AML-193 (cell line): ENCODE measurements at places on chromosomes 2 and 18.
A peak's percentile ranks its signal among the peaks of the same experiment; 100 is the strongest.

- no peak for DNase-seq
Measured at GRCh38 chr2:157244691-157245090, 12.8 kb upstream of the GALNT5 start.

DNA sequence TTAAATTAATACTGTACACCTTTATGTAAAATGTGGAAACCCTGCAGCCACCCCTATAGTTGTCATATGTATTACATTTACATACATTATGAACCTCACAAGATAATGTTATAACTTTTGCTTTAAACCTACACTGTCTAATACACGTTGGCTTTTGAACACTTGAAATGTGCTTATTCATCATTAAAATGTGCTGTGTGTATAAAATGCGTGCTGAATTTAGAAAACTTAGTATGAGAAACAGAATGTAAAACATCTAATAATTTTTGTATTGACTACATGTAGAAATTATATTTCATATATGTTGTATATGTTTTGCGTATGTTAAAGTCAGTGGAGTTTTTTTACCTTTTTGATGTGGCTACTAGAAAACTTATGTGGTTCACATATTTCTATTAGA lies 68.8 kb downstream of the MAPRE2 start:
- DNase-seq: no peak

DNA sequence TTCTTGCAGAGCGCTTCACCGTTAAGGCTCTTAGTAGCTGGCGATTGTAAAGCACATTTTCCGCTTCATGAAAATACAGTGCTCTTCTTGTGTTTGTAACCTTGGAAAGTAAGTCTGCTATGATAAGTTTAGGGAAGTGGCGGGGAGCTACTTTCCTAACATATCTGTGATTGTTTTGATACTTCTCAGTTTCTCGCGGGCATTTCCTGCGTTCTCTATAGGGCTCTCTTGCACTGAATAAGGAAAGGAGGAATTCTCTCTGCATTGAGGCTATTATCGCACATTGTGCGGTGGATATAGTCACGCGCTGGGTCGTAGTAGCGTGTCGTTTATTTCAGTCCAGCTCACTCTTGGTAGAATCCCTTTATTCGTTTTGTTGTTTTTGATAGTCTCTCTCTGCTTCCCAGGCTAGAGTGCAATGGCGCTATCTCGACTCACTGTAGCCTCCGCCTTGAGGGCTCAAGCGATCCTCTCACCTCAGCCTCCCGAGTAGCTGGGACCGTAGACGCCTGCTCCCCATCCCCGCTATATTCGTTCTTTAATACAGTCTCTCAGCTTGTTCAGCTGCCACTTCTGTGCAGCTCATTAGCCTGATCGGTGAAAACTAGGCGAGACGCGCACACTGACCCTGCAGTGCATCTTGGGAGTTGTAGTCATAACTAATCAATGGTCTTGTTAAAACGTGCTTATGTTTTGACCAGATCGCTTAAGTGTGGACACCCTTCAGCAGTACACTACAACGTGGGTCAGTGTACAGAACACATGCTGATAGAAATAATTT lies 1.0 kb upstream of the PPP4R3B start:
- DNase-seq: peak; percentile 47

DNA sequence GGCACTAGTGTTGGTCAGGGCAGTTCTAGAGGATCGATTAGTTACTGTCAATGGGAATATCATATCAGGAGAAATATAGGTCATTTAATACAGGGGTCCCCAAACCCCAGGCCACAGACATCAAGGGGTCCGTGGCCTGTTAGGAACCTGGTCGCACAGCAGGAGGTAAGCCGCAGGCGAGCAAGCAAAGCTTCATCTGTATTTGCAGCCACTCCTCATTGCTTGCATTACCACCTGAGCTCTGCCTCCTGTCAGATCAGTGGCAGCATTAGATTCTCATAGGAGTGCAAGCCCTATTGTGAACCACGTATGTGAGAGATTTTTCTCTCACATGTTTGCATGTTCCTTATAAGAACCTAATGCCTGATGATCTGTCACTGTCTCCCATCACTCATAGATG lies 81.9 kb downstream of the DSC3 start:
- DNase-seq: no peak

DNA sequence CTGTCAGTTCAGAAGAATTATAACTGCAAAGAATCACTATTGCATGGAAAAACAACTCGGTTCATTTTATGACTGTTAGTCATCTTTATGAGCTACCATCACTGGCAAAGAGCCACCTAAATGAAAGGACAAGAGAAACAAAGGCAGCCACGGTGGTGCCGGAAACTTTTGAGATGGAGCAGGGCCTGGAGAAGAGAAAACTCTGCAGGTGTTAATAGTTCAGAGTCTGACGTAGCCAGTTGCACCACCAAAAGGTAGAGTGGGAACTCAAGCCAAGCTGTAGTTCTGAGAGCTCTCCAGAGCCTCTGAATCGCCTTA lies 110.9 kb downstream of the FTCDNL1 start:
- DNase-seq: no peak

GRCh38 chr18:54769526-54770464 lies 58.5 kb upstream of the RAB27B start:
- DNase-seq: no peak

- DNase-seq: no peak
Measured at GRCh38 chr2:157258520-157259326, 1.2 kb downstream of the GALNT5 start.

GRCh38 chr2:111522231-111522768 lies 361.7 kb downstream of the ANAPC1 start:
- no peak for DNase-seq

DNA sequence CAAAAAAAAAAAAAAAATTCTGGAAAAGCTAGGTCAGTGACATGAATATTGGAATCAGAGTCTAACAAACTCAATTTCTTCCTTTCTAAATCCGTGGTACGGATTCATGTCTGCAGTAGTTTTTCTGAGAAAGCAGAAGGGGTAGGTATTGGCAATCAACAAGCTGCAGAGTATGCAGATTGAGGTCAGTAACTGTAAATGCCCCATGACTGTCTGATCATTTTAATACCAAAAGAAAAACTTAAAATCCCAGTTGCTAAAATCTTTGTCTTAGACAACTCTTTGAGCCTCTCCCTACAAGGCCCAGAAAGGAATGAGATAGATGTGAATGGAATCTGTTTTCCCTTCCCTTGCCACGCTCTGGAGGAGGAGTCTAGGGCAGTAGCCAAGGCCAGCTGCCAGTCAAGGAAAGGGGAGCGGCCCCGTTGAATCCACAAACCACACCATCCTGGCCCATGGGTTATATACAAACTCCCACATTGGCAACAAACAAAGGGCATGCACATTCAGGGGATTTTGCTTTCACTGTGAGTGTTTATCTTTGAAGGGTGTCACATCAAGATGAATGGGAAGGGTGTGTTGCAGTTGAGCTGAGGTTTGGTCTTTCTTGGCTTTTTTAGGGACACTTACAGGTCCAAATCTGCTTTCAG lies 6.1 kb upstream of the CASP8 start:
- no peak for DNase-seq

GRCh38 chr2:171083451-171083850 lies 77.2 kb downstream of the TLK1 start:
- DNase-seq: no peak

DNA sequence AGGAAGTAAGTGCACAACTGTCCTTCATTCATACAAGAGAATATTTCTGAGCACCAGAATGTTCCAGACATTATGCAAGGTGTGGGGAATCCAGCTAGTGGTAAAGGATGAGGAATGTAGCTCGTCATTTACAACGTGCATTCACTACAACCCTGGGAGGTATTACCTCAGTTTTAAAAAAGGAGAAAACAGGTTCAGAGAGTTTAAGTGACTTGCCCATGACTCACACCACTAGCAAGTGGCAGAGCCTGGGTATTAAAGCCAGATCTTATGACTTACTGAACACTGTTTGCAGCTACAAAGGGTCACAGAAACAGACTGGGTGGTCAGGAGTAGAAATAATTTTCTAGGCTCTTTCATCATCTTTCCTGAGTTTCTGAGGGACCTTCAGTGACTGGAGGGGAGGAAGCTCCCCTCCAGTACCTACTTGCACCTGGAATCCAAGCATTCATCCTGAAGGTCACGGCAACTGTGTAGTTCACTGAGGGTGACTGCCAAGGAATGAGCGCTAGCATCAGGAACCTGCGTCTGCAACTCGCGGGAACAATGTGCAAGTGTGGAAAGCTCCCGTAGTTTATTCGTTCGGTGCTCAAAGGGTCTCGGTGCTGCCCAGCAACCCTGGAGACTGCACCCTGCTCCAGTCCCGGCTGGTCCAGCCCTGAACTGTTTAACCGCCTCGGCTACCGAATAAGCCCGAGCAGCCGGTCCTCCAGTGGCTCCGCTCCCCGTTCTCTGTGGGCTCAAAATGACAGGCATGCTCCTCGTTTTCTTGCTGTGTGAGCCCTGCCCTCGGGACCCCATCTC lies 647 bp downstream of the CCDC121 start:
- no peak for DNase-seq

- DNase-seq: no peak
Measured at GRCh38 chr18:32879497-32879896, 106.7 kb upstream of the KLHL14 start.

DNA sequence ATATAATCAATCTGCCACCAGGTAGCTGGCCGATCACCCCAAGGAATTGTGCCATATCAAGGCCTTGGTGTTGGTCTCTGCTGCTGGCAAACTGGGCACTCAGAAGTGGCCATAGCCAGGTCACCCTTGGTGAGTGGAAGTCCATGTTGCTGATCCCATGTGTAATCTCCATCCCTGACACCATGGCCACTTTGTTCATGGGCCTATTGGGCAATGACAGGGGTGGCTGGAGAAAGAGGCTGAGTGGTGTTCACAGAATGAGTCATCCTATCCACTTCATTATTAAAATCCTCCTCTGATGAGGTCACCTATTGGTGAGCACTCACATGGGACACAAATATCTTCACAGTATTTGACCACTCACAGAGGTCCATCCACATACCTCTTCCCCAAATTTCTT lies 26.7 kb upstream of the CD226 start:
- no peak for DNase-seq

DNA sequence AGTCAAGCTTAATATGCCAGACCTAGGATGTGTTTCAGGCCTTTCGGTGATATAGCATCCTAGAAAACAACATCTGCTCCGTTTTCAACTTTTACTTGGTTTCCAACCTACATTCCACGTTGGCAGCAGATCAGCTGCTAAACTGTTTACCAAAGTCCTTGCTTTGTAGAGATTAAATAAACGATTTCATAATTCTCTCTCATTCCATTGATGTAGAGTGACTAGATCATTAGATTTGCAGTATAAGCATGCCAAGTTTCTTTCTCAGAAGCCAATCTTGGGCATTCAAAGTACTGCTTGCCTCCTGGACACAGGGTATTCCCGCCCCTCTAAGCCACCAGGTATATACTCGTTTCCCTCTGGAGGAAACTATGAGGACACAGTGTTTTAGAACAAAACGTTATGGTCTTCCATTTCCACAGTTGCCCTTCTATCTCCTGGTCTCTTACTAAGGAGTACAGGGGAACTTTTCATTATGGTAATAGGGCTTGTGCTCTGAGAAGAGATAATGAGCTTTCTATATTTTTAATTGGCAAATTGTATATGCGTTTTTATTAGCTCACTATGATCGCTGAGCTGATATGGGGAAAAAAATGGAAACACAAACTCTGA lies 10.5 kb upstream of the INSIG2 start:
- no peak for DNase-seq

DNA sequence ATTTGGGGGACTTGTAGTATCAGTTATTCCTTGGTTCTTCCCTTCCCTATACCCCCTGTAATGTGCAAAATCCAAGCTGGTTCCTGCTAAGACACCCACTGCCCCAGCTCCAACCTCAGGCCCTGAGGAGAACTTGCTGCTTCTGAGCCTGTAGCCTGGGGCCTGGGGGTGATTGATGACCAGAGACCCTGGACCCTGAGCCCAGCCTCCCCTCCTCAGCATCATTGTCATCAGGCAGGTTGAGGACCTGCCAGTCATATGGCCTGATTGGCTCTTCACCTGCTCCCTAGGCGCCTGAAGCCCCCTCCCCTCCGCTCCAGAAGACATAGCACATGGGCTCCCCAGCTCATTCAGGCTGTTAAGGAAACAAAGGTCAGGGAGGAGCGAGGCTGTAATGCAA lies 73.8 kb upstream of the YWHAQ start:
- DNase-seq: no peak

- DNase-seq: no peak
Measured at GRCh38 chr2:153464395-153464794, 14.2 kb downstream of the RPRM start.

GRCh38 chr2:172358691-172359556 lies 68.5 kb upstream of the ITGA6 start:
- DNase-seq: no peak

GRCh38 chr2:95278051-95278471 lies 3.8 kb downstream of the PROM2 start:
- DNase-seq: no peak

GRCh38 chr2:19784456-19784855 lies 117.3 kb downstream of the TTC32 start:
- no peak for DNase-seq

GRCh38 chr18:51226068-51226467 lies 28.6 kb upstream of the MEX3C start:
- no peak for DNase-seq

- no peak for DNase-seq
Measured at GRCh38 chr18:55433648-55434047, 154.3 kb downstream of the TCF4 start.

- DNase-seq: no peak
Measured at GRCh38 chr18:68417166-68417799, 297.6 kb downstream of the TMX3 start.

- no peak for DNase-seq
Measured at GRCh38 chr2:42890791-42891355, 98.5 kb upstream of the HAAO start.

GRCh38 chr2:12734914-12735654 lies 18.3 kb downstream of the TRIB2 start:
- DNase-seq: no peak

GRCh38 chr18:77524909-77525308 lies 275.3 kb downstream of the GALR1 start:
- DNase-seq: no peak
